Muscle of leg (tissue), 16 donors: ENCODE measurements at places on chromosomes 2 and 18. TPM values are rescaled to one million over a fixed set of nuclear protein-coding genes. Genes with fewer than 3 reads are reported as not detected.
A peak's percentile ranks its signal among the peaks of the same experiment; 100 is the strongest.

DNA sequence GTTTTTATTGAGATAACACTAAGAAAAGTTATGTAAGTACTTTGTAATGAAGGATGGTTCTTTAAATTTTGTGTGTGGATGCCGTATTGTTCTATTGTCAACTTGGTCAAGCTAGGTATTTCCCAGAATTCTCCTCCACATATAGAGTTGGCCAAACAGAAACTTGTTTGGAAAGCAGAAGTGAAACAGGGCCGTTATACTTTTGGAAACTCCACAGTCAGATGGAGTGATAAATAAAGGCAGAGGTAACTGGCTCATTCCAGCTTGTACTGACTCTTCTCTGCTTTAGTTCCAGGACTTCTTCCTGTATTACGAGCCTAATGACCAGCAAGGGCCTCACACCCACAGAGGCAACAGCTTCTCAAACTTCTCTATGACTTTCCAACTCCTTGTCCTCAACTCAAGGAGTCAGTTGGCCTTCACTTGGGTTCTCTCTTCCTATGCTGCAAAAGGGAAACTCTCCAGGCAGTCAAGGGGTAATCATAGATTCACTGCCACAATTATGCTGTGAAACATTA, 16.4 kb upstream of the STARD7 start:
- peak; percentile 72 for DNase-seq
- H3K27ac ChIP-seq = peak overlapping the region; percentile 63
- no peak overlapping the region for H3K4me3 ChIP-seq
- peaks cover 3% of the 10 kb centered on the region for H3K4me1 ChIP-seq
- no peaks in the 10 kb centered on the region for H3K27me3 ChIP-seq

DNA sequence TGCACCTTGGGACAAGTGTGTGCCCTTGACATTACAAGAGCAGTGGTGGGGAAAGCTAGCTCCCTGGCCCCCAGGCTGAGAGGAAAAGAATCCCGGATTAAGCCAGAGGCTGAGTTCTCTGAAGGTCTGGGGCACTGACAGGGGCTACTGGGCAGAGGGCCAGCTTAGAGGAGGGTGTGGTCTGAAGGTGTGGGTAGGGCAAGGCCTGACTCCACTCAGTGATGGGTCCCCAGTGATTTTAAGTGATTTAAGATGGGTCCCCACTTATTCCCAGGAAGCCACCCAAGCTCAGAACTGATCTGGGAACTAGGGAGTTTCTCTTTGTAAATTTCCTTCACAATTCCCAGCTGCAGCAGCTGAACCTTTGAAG, 8.8 kb downstream of the TMEM37 start:
- no peak for DNase-seq
- no peak overlapping the region for H3K27ac ChIP-seq
- H3K4me1 ChIP-seq = peaks cover 11% of the 10 kb centered on the region
- no peak overlapping the region for H3K4me3 ChIP-seq
- no peaks in the 10 kb centered on the region for H3K27me3 ChIP-seq

- DNase-seq = no peak
- H3K27me3 ChIP-seq = no peaks in the 10 kb centered on the region
- no peak overlapping the region for H3K4me3 ChIP-seq
- no peak overlapping the region for H3K27ac ChIP-seq
- no peaks in the 10 kb centered on the region for H3K4me1 ChIP-seq
Observed at GRCh38 chr18:7877609-7878008, 310.5 kb downstream of the PTPRM start.

GRCh38 chr2:218754201-218754600, 27.7 kb upstream of the CYP27A1 start:
- no peaks in the 10 kb centered on the region for H3K27me3 ChIP-seq
- H3K36me3 ChIP-seq = peaks cover 62% of the 10 kb centered on the region
- no peaks in the 10 kb centered on the region for H3K4me1 ChIP-seq
- DNase-seq = no peak
- no peak overlapping the region for H3K27ac ChIP-seq

- no peak for DNase-seq
- no peak overlapping the region for H3K27ac ChIP-seq
- H3K36me3 ChIP-seq = peaks cover 13% of the 10 kb centered on the region
- H3K4me3 ChIP-seq = no peak overlapping the region
Observed at GRCh38 chr2:217975626-217976025, 27.2 kb downstream of the TNS1 start.

GRCh38 chr2:241316825-241317224, 1.1 kb downstream of the SEPTIN2 start:
- H3K27ac ChIP-seq = peak overlapping the region; percentile 98
- peaks cover 20% of the 10 kb centered on the region for H3K4me1 ChIP-seq
- DNase-seq = no peak
- H3K4me3 ChIP-seq = peak overlapping the region; percentile 95
- no peaks in the 10 kb centered on the region for H3K36me3 ChIP-seq

DNA sequence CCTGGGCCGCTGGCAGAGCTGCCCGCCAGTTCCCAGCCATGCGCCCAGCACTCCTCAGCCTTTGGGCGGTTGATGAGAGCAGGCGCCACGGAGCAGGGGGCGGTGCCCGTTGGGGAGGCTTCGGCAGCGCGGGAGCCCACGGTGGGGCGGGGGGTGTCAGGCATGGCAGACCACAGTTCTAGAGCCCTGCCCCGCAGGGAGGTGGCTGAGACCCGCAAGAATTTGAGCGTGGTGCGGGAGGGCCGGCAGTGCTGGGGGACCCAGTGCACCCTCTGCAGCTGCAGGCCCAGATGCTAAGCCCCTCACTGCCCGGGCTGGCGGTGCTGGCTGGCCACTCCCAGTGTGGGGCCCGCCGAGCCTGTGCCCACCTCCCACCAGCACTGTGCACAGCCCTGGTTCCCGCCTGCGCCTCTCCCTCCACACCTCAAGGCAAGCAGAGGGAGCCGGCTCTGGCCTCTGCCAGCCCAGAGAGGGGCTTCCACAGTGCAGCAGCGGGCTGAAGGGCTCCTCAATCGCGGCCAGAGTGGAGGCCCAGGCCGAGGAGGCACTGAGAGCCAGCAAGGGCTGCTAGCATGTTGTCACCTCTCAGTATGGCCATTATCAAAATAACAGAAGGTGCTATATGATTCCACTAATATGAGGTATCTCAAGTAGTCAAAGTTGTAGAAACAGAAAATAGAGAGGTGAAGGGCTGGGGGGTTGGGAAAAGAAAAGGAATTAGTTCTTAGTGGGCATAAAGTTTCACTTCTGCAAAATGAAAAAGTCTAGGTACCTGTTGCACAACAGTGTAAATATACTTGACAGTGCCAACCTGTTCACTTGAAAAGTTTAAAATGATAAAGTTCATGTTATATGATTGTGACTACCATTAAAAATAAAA, 72.3 kb downstream of the SH3YL1 start:
- no peak overlapping the region for H3K27ac ChIP-seq
- no peaks in the 10 kb centered on the region for H3K27me3 ChIP-seq
- DNase-seq = no peak
- peaks cover 33% of the 10 kb centered on the region for H3K4me1 ChIP-seq
- no peak overlapping the region for H3K4me3 ChIP-seq

- peaks cover 14% of the 10 kb centered on the region for H3K4me1 ChIP-seq
- peak; percentile 90 for DNase-seq
- no peak overlapping the region for H3K4me3 ChIP-seq
- H3K36me3 ChIP-seq = no peaks in the 10 kb centered on the region
Observed at GRCh38 chr2:100803334-100803733, 16.6 kb upstream of the NPAS2 start.

- no peak for DNase-seq
- H3K36me3 ChIP-seq = no peaks in the 10 kb centered on the region
- no peaks in the 10 kb centered on the region for H3K4me1 ChIP-seq
- no peaks in the 10 kb centered on the region for H3K27me3 ChIP-seq
- H3K27ac ChIP-seq = no peak overlapping the region
- no peak overlapping the region for H3K4me3 ChIP-seq
Observed at GRCh38 chr18:51751901-51752300, 554.4 kb upstream of the MEX3C start.

DNA sequence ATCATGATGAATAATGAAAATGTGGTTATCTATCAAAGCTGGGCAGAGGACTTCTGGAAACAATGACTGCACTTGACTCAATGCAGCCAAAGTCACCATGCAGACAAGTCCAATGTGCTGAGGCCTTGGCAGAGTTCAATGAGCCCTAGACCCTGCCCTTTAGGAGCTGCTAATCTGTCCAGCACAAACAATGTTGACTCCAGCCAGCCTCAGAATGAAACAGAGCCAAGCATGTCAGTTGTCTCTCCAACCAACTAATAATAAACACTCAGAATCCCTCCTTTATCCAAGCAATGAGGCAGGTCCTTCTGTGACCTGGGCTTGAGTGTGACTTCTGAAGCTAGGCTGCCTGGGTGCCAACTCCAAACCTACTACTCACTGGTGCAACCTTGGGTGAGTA, 270.6 kb downstream of the BCL11A start:
- no peaks in the 10 kb centered on the region for H3K36me3 ChIP-seq
- no peaks in the 10 kb centered on the region for H3K27me3 ChIP-seq
- H3K4me1 ChIP-seq = no peaks in the 10 kb centered on the region
- no peak for DNase-seq
- no peak overlapping the region for H3K27ac ChIP-seq
- no peak overlapping the region for H3K4me3 ChIP-seq

DNA sequence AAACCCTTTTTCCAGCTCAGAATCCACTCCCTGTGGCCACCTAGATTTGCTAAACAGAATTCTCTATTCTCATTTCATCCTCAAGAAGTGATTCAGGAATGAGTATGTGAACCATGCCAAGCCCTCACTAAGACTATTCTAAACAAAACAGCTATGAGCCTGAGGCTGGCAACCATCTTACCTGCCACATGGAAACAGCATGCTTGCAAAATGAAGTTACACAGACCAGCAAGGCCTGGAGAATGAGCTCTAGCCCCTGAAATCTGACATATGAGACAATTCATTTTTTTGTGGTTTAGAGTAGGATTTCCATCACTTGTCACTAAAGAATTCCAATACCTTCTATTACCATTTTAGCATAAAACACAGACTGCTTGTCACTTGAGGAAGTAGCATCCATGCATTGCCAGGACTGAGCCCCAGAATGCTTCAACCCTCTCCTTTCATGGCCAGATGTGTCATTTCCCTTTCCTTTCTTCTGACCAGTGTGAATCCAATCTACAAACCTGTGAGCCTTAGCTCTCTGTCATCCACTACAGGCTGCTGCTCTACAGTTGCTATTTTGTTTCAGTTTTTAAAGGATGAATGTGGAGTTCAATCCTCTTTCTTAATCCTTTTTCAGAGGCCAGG, 744.3 kb upstream of the ACVR2A start:
- DNase-seq = no peak
- H3K4me3 ChIP-seq = no peak overlapping the region
- H3K27ac ChIP-seq = no peak overlapping the region
- H3K4me1 ChIP-seq = no peaks in the 10 kb centered on the region
- no peaks in the 10 kb centered on the region for H3K36me3 ChIP-seq

DNA sequence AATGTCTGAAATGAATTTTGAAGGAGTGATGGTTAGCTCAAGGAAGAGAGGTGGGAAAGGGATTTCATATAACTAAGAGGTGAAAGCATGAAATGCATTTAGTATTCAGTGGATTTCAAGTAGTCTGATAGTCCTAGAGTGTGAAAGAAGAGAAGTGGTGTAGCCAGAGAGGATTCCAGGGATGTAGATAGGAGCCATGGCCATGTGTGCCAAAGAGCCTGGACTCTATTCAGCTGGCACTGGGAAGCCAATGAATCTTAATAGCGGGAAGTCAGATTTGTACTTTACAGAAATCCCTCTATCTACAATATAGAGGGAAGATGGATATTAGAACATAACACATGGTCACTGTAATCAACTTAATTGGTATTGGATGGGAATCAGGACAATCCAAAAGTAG, 8.3 kb upstream of the BOLL start:
- peaks cover 3% of the 10 kb centered on the region for H3K27me3 ChIP-seq
- H3K4me3 ChIP-seq = no peak overlapping the region
- DNase-seq = no peak
- H3K27ac ChIP-seq = no peak overlapping the region

DNA sequence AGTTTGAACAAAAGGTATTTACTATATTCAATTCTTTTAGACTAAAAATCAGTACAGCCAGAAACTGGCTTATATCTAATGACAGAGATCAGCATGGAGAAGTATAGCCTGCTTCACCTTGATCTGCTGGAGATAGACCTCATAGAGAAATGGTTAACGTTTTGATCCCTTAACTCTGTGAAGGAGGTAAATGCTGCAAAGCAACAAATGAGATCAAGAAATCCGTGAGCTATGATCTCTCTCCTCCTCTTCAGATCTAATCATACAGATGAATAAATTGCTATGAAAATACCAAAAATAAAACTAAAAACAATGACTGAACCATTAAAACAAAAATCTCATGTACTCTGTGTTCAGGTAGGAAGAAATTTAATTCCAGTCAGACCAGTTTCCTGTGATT, 42.8 kb downstream of the KLHL14 start:
- peak overlapping the region; percentile 35 for H3K4me3 ChIP-seq
- H3K4me1 ChIP-seq = no peaks in the 10 kb centered on the region
- H3K27ac ChIP-seq = no peak overlapping the region

GRCh38 chr18:7750095-7750663, 183.1 kb downstream of the PTPRM start:
- peaks cover 7% of the 10 kb centered on the region for H3K4me1 ChIP-seq
- no peaks in the 10 kb centered on the region for H3K36me3 ChIP-seq
- H3K4me3 ChIP-seq = no peak overlapping the region
- DNase-seq = no peak

DNA sequence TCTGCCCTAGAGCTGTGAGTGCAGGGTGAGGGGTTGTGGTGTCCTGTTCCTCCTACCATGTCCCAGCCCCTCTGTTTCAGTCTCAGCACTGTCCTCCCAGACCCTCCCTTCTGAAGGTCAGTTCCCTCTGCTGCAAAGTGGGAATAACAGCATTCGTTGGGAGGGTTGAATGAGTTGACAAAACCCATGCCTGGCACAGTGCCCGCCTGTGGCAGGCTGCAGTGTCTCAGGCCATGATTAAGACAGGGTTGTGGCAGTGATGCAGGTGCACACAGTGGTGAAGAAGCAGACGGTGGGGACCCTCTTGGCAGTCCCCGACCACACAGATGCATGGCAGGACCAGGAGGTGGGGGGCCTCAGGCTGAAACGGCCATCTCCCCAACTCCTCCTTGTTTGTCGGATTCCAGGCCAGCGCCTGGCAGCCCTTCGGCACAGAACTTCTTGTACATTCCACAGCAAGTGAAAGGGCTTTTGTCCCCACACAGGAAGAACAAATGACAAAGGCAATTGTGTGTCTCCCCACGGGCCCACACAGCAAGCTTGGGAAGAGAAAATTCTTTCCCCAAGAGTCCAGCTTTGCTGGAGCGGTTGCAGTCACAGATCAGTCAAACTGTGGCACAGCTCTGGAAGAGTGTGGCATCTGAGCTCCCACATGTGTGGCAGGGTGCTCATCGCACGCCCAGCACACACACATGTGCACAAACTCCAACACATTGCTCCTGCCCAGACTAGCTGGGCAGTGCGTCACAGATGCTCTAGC, 92.0 kb upstream of the MSH2 start:
- H3K36me3 ChIP-seq = no peaks in the 10 kb centered on the region
- no peak overlapping the region for H3K4me3 ChIP-seq
- peak; percentile 14 for DNase-seq
- H3K27me3 ChIP-seq = no peaks in the 10 kb centered on the region
- H3K27ac ChIP-seq = no peak overlapping the region

GRHL1 gene
- total RNA-seq = 1.0 TPM

DUSP28 gene
- total RNA-seq = 10.7 TPM
